GM18507 (cell line): ENCODE measurements at places on chromosomes 12 and 14.

DNA sequence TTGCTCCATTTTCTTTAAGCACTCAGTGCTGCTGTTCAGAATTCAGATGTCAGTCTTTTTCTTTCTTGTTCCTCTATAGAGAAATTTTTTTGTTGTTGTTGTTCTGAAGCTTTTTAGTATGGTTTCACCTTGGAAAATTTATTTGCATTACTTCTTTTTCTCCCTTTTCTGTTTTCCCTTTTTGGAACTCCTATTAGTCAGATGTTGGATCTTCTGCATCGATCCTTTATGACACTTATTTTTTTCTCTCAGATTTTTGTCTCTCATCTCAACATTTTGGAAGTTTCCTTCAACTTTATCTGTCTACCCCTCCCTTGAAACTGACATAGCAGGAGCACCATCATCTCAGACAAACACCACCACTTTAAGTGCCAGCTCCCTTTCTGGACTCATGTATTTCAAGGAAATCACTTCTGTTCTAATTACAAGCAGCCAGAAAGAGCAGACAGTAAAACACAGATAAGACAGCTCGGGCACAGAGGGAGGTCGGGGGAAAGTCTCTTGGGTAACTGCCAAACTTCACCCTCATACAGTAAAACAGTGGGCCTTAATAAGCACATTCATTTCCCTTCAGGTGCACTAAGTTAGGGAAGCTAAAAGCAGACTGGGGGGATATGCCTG lies 222.7 kb upstream of the PLXNC1 start:
- no peak for DNase-seq

DNA sequence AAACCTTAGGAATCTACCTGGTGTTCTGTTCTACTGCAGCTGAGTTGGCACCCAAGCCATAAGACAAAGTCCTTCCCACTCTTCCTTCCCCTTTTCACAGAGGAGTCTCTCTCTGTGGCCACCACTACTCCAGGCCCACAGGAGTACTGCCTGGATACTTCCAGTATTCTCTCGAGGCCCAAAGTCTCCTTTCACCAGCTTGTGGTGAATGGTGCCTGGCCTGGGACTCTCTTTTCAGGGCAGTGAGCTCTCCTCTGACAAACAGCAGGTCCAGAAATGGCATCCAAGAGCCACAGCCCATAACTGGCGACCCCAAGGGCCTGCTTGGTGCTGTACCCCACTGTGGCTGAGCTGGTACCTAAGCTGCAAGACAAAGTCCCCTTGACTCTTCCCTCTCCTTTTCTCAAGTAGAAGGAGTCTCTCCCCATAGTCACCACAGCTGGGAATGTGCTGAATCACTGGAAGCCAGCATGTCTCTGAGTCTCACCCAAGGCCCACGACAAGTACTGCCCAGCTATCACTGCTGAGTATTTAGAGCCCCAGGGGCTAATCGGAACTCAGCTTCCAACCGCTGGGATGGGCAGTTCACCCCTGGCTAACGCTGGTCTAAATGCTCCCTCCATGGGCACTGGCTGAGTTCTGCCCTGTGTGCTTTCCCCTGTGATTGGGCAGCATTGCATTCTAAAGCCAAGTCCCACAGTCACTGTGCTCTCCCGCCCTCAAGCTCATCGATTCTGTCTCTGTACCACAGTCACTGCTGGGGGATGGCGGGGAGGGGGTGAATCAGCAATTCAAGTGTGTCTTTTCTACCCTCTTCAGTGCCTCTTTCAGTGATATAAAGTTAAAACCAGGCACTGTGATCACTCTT lies 6.1 kb downstream of the A2ML1 start:
- DNase-seq, result no peak

DNA sequence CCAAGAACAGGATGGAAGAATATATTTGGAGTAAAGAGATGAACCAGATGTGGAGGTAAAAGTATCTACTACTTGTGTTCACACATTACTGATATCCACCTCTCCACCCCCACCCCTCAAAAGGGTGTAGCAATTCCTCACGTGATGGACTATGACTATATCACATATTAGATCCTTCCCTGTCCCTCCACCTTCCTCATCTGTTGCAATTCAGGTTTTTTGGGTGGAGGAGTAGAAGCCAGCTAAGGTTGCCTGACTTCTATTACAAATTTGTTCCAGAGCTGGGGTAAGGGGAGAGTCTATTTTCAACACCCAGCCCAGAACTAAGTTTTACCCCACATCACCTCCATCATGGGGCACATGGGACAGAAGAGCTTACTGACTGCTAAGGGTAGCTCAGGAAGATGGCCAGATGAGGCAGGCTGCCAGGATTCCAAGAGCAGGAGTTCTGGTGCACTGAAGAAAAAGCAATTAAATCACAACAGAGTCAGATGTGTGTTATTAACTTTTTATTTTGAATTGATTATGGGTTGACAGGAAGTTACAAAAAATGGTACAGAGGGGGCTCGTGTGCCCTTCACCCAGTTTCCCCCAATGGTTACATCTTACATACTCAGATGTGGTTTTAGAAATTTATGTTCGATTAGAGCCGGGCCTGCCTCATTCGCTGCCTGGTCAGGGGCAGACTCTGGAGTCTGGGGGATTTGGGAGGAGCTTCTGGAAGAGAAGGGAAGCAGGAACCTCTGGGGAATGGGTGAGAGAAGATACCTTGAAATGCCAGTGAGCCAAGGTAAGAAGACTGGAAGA lies 2.1 kb downstream of the RNASE13 start:
- no peak for DNase-seq

- no peak for DNase-seq
Measured at GRCh38 chr14:94649543-94650443, 37.6 kb downstream of the SERPINA3 start.

GRCh38 chr12:93169536-93169935 lies 208.2 kb upstream of the NUDT4 start:
- no peak for DNase-seq

DNA sequence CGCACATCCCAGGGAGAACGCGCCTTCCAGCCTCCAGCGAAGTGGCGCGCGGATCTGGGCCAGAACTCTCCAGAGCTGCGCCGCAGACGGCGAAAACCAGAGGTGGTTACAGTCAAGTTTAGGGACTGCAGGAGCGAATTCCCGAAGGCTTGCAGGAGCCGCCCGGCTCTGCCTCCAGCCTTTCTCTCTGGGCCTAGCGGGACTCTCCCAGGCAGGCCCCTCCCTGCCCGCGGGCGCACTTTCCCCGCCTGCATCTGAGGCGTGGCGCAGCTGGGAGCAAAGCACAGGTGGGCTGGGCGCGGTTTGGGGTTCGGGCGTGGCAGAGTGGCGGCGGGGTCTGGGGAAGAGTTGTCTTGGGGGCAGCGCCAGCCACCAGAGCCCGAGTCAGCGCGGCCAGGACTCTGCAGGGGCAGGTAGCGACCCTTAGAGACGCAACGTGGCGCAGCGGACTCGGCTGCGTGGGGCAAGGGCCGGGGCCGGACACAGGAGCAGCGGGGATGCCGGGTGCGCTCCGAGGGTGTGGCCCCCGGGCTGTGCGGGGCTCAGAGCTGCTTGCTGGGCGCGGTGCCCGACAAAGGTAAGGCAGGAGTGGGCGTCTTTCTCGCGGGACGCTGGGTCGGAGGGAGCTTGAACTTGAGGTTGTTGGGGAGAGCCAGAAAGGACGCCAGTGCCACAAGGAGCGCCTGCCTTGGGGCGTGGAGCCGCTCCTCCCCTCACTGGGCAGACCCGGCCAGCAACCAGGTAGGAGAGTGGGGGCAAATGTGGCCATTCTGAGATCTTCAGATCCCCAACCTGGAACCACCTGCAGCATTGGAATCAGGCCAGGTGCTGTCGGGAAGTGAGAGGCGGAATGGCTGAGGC lies 1126.0 kb downstream of the AACS start:
- no peak for DNase-seq

- DNase-seq, result no peak
Measured at GRCh38 chr12:125056306-125056705, 8.9 kb upstream of the AACS start.

DNA sequence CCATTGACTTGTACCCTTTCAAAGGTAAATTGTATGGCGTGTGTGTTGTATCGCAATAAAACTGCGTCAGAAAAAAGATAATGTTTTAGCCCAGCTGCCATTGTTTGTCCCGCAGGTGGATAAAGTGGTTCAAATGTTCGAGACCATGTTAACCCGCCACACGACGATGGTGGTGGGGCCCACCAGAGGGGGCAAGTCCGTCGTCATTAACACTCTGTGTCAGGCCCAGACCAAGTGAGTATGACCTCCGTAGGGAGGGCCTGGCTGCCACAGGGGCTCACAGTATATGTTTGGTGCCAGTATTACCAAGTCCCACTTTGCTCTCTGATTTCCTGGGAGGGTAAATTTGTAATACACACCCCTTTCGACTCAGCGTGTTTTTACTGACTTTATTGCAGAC lies 96.9 kb downstream of the DNAH10 start:
- no peak for DNase-seq

- no peak for DNase-seq
Measured at GRCh38 chr14:101182476-101182875, 279.0 kb upstream of the RTL1 start.
